ENCODE measurements at places on chromosomes 7 and 10. TPM values are rescaled to one million over a fixed set of nuclear protein-coding genes. Genes with fewer than 3 reads are reported as not detected.

DNA sequence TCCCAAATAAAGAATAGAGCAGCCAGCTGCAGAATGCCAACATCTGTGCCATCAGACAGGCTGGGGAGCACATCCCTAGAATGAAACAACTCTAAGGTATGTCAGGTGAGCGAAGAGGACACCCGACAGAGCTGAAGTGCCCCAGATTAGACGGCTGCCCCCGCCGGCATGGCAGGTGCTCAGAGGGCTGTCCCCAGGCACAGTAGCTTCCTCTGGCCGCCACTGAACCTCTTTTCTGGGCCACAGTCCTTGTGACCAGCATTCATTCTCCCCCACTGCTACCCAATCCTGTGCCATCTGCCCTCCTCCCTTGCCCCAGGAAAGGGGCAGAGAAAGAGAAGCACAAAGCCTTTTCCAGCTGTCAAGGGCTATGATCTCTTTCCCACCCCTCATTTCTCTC, 41.7 kb downstream of the RGS10 start:
- DNase-seq, result no peak

DNA sequence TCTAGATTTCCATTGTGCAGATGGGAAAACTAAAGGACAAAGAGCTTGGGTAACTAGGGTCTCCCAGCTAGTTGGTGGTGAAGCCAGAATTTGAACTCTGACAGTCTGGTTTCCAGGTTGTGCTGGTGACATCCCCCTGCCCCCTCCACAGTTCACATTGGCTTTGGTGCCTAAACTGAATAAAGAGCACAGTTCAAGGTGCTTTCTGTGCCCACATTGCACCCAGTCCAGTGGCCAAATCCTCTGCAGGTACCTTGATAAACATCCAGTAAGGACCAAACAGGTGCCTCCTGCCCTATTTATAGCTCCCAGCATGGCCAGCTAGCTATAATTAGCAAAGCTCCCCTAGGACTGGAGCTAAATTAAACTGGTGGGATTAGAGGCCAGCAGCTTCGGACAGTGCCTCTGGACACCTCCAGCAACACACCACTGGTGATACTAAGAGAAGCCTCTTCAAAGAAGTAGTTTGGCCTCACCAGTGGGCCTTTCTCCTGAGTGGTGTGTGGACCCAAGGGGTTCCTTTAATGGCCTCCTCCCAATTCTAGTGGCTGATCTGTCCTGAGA, 59.9 kb downstream of the KCNMA1 start:
- no peak for DNase-seq

DNA sequence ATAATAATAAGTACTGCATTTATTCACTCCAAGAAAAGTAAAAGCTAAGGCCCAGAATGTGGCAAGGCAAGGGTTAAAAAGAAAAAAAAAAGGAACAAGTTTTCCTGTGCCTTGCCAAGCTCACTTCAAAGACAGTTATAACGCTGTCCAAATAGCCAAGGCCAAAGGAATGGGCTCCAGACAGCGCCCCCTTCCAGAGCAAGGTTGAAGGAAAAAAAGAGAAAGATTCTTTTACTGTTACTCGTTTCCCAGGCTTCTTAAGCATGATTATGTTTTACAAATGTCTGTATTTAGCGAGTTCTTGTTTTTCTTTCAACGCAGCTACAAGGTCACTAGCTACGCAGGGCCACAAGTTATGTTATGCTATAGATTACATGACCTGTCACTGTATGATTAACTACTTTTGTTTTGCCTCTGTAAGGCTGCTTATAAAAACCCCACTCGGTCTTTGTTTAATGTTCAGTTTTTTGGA, 9.1 kb upstream of the EIF4H start:
- DNase-seq, result no peak

- DNase-seq, result no peak
Observed at GRCh38 chr10:28293236-28294168, 9.4 kb downstream of the MPP7 start.

GRCh38 chr7:20783125-20783699, 3.5 kb downstream of the SP8 start:
- no peak for DNase-seq

DNA sequence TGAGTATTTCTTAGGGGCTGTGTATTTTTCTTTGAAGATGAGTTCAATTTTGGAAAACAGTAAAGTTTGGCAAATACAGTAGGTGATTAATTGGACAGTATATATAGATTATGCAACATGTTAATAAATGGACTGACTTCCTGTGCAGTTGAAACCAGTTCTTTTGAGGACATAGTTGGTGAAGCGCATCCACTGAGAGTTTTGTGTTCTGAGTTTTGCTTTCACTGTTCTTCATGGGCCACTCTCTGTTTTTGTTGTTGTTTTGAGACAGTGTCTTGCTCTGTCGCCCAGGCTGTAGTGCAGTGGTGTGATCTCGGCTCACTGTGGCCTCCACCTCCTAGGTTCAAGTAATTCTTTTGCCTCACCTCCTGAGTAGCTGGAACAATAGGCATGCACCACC, 109.0 kb downstream of the SDHAF3 start:
- no peak for DNase-seq

DNA sequence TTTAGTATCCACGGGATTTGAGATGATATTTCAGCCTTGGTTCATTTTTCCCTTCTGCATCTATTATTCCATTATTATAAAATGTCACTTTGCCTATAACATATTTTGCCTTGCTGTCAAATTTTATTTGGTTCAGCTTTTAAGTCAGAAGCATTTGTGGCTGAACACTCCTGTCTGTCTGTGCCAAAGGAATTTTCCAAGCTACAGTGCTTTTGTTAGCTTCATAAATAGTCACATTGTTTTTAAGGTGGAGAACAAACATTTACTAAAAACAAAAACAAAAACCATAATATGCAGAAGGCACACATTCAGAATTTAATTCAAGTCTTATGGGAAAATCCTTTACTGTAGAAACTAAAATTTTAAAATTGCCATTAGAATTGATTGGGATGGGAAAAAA, 33.8 kb upstream of the ELMO1 start:
- no peak for DNase-seq

The OR6V1 gene
- total RNA-seq, result not detected
